Stimulated activated CD8-positive, alpha-beta memory T cell treated with anti-CD3 and anti-CD28 coated beads, Interleukin-7, amount 100 ng/mL, for 1 hour (primary cell): ENCODE measurements at places on chromosomes 11 and 22.

DNA sequence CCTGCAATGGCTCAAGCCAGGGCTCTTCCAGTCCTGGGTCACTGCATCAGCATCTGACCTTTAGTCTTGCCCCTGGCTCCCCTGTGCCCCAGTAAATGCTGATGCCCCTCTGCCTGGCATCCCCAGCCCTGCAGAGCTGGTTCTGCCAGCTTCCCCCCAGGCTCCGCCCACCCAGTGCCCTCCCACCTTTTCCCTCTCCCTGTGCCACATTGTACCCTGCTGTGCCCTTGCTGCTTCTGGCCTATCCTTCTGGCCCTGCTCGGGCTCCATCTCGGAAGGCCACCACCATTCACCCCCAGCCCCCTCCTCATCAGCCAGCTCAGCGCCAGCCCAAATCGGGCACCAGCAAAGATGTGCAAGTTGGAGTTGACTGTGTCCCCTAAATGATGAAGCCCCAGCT, 7.4 kb downstream of the CAPN5 start:
- DNase-seq: no peak

DNA sequence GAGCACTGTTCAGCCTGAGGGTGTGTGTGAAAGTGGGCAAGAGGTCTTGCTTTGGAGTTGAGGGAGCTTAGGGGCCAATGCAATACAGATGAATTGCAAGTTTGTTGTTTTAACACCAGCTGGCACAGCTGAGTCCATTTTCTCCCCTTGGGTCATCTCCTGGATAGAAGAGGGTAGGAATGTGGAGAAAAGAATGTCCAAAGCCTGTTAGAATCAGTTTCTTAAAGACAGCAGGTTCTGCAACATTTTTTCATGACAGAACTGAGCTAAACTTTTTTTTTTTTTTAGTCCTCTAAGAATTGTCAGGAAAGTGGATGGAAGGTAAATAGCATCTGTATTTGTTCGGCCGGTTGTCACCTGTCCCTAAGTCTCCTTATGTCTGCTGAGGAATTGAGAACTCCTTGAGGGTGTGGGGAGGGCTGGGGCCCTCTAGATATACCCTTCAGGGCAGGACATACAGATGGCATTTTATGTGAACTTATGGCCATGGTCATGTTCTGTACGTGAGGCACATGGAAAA, 211.1 kb upstream of the CADM1 start:
- DNase-seq: no peak

DNA sequence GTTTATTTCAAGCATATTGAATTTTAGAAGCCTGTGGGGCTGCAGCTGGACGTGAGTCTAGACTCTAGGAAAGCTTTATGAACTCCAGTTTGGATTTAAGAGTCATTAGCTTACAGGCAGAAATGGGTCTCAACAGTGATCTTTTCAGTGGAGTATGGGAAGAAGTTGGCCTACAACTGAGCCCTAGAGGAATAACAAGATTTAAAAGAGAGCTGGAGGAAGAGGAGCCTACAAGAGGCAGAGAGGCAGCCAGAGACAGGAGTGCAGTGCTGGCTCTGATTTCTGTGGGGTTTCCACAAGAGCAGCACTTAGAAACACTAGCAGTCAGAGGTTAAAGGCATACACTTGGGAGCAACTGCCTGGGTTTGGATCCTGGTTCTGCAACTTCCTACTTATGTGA, 17.9 kb downstream of the APOL5 start:
- no peak for DNase-seq

DNA sequence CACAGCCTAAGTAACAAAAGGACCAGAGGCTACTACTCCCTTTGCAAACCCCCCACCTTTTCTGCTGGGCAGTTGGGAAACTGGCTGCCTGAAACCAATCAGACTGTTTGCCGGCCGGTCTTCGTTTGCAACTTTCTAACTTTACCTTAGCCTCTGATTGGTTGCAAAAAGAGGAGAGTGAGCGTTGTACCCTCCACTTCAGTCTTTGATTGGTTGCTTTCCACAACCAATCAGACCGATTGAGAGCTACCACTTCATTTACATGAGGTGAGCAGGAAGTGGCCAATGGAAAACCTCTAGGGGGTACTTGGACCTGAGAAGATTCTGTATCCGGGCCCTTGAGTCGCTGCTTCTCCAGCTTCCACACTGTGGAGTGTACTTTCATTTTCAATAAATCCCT, 18.8 kb upstream of the CLNS1A start:
- DNase-seq: no peak

GRCh38 chr11:67449116-67449844, 3.2 kb downstream of the GPR152 start:
- no peak for DNase-seq
